ENCODE measurements at places on chromosomes 12 and 14.

DNA sequence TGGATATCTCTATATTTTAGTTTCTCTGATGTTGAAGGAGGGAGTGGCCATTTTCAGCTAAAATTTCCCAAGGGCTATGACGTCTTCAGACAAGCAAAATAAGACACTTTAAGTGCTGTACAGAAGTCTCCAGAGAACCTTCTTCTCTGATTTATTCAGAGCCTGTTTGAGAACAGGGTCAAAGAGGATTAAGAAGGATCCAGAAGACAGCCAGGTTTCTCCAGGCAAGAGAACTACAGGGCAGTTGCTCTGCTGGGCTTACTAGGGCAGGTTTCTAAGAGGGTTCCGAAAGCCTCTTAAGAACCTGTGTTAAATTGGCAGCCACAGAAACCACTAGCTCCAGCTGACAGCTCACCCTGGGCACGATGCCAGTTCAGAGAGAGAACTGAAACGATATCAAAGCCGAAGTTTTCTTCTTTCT is 1.2 kb downstream of the MGP start:
- no peak for DNase-seq

GRCh38 chr12:66156654-66157053 is 13.1 kb downstream of the TMBIM4 start:
- DNase-seq = no peak

- DNase-seq = no peak
Measured at GRCh38 chr14:75134644-75135043, 7.8 kb upstream of the NEK9 start.

- DNase-seq = no peak
Measured at GRCh38 chr12:10941916-10942607, 3.0 kb upstream of the TAS2R14 start.

DNA sequence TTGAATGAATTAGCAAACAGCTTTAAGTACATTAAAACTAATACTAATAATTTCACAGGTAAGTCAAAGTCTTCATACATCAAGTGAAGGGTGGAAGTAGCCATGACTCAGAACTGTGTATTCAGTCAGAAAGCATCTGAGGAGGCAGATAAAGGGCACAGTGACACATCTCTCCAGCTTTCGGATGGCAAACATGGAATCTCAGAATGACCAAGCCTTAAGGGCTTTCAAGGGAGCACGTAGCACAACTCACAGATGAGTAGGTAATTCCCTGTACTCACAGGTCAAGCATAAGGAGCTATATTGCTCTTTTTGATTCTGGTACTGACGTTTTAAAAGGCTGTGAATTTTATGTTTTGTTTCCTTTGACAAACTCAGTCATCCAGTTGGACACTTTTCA is 56.0 kb downstream of the MDGA2 start:
- no peak for DNase-seq

- DNase-seq = no peak
Measured at GRCh38 chr12:13130981-13131380, 27.5 kb upstream of the GSG1 start.

GRCh38 chr12:45668641-45669040 is 60.9 kb upstream of the ARID2 start:
- no peak for DNase-seq

DNA sequence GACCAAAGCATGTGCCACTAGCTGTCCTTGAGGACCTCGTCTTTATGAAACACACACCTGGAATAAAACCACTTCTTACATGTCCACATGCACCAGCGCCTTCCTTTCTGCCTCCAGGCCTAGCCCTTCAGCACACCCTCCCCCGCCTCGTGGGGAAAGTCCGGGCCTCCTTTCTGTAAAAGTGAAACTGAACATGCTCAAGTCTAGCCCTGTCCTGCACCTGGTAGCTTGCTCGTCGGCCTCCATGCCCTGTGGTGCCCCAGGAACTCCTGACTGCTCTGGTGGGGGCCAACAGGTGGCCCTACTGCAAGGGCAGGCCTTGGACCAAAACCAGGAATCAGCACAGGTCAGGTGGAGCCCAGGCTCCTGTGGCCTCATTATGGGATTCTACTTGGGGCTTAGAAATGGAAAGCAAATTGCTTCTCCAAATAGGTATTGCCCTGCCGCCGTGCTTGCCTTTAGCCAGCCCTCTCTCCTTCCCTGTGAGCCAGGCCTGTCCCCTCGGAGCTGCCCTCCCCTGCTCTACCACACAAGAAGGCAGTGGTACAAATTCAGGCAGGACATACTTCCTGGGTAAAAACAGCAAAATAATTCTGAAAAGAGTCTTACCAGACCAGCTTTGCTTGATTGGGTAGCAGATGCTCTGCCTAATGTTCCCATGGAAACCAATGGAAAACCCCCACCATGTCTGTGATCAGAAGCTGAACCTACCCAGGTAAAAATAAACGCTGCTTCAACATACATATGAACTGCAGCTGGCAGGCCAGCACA is 43.5 kb downstream of the ERH start:
- DNase-seq = no peak

GRCh38 chr14:67071506-67071905 is 117.7 kb upstream of the GARIN2 start:
- no peak for DNase-seq

DNA sequence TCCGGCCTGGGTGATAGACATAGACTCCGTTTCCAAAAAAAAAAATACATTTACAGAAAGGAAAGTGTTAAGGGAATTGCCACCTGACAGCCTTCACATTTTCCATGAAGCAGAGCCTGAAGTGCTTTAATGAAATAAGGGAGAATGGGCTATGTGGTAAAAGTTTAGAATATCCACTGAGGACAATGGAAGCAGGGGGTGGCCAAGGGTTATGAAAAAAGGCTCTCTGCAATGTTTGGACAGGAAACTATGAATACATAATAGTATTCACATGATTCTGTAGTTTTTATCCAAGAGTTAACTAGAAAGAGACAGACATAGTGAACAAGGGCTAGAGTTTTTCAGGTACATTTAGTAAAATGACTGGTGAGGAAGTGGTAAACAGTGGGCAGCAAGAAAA is 75.3 kb downstream of the COCH start:
- DNase-seq = no peak

DNA sequence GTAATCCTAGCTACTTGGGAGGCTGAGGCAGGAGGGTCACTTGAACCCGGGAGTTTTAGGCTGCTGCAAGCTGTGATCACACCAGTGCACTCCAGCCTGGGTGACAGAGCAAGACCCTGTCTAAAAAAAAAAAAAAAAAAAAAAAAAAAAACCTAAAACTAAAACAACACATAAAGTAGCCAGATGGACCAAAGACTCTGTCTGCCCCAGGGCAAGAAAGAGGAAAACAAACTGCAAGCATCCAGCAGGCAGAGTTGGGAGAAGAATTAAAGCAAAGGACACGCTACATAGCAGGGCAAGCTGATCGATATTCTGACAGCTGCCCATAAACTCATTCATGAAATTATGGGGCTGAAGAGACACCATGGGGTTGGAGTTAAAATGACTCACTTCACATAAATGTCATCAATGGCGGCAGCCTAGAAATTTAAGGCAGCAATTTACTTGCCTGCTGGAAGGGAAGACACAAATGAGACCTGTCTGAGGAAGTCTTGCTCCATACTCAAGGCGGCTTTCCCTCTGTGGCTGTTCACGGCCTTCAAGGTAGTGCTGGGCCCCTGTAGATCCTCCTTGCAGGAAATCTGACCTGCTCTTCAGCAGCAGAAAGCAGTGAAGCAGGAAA is 259.1 kb upstream of the FKBP4 start:
- DNase-seq = no peak

DNA sequence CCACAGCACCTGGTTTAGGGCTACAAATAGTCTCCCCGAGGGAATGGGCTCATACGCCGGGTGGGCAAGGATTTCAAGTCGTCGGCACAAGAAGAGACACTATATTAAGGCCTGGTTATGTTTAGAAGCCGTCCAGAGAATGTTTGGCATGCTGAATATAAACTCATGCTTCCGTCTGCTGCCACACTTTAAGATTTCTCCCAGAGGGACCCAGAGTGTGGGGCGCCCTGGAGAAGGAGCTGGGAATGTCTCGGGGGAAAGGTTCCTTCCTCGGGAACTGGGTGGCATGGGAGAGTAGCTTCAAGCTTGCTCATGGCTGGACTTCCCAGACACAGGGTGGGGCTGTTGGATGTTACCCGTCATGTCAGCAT is 295.7 kb downstream of the CACNA1C start:
- DNase-seq = no peak

GRCh38 chr14:54944737-54945391 is 42.2 kb upstream of the GCH1 start:
- DNase-seq = no peak

- DNase-seq = no peak
Measured at GRCh38 chr12:123532019-123532418, 1.5 kb downstream of the RILPL1 start.

- no peak for DNase-seq
Measured at GRCh38 chr12:47752552-47752951, 6.1 kb downstream of the RAPGEF3 start.
